ENCODE measurements at places on chromosomes 11 and 22.

- DNase-seq, result no peak
Measured at GRCh38 chr11:7545611-7546010, 31.8 kb downstream of the PPFIBP2 start.

DNA sequence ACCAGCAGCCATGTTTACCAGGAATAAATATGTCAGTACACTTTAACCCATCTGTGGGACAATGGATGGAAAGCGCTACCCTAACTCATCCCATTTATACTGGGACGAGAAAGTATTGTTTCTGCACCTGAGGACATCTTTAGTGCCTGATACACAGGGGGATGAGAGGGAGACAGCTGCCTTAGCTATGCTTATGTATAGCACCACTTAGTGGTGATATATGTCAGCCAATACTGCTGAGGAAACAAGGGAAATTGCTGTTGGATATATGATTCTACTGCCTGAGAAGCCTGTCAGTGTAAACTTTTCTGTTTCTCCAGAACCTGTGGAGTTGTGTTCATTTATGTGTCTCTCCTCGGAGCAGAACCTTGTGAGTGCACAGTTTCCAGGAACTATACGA, 13.3 kb upstream of the CEP295 start:
- DNase-seq, result no peak

DNA sequence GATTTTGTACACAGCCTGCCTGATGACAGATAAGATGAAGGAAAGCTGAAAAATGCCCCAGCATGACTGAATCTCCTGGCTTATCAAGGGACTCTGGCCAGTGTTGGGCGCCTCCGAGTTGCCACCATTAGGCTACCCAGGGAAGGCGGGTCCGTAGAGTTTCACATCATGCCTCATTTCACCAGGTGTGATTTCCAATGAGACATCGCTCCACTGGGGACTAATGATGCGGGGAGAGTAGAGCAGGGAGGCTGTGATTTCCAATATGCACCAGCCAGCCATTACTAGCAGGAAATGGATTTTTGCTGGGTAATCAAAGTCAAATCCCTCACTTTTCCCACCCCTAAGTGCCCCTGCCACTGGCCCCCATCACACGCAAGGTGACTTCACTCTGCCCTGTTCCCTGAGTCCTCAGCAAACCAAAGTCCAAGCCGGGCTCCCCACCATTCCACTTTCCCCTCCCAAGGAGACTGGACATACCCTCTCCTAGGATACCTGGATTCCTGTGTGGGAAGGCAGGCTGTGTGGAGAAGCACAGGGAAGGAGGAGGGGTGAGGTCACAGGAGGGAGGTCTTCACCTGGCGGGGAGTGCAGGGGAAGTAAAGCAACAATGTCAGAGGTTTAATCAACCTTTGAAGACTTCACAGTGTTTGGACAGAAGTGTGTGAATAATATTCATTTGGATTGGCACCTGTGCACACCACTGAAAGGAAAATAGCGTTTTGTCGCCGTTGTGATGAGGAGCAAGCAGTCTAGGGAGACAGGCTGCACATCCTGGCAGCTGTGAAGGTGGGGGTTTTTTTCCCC, 613.3 kb upstream of the CADM1 start:
- DNase-seq, result no peak

DNA sequence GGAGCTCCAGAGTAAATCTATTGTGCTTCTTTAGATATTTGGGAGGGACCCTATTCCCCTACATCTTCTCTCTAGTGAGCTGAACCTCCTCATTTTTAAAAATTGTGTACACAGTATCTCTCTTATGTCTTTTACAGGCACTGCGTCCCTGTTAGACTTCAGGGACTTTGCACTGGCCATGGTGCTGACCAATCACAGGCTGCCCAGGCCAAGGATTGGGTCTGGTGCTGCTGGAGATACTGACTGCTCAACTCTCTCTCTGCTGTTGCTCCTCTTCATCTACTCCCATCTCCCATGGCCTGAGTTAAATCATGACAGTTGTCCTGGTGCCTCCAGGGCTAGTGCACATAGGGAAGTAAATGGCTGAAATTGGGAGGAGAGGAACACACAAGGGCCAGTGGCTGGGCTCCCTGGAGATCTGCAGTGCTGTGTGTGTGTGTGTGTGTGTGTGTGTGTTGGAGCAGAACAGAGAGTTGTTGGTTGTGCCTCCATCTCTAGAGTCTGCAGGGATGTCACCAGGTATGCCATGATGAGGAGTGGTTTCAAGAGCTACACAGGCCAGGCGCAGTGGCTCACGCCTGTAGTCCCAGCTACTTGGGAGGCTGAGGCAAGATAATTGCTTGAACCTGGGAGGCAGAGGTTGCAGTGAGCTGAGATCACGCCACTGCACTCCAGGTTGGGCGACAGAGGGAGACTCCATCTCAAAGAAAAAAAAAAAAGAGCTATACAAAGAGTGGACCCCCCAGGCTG, 155.3 kb downstream of the ST3GAL4 start:
- no peak for DNase-seq

DNA sequence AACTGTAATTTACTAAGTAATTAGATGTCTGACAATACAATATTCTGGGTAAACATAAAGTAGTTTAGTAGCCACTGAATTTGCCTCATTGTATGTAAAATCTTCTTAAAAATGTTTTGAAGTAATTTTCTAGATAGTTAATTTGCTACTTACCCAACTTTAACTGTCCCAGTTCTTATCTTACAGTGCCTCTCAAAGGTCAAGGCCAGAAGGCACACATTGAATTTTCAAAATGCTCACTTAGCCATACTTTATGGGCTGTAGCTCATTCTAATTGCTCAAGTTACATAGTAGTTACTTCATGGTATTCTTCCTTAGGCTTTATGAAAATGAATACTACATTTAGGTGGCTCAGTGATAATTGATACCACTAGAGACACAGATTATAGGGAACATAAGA, 666.6 kb downstream of the CNTN5 start:
- DNase-seq, result no peak

All from HuH-7.5 (cell line).